NCI-H1694 (cell line): ENCODE measurements at places on chromosomes 2 and 18.
A peak's percentile ranks its signal among the peaks of the same experiment; 100 is the strongest.

- no peak for DNase-seq
These were observed 662.6 kb upstream of the ACVR2A start for GRCh38 chr2:147182260-147182659.

DNA sequence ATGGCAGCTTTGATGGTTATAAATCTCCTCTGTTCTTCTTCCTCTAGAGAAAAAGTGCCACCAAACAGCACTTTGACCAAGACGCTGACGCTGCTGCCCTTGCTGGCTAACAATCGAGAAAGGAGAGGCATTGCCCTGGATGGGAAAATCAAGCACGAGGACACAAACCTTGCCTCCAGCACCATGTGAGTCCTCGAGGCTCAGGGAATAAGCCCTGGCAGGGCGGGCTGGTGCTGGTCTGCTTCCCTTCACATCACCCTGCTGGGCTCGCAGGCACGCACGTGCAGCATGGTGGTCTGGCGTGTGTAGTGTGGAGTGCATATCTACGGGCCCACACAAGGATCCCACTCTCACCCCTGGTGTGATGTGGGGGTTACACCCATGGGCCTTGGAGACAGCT is 19.4 kb upstream of the DGKD start:
- DNase-seq: no peak

DNA sequence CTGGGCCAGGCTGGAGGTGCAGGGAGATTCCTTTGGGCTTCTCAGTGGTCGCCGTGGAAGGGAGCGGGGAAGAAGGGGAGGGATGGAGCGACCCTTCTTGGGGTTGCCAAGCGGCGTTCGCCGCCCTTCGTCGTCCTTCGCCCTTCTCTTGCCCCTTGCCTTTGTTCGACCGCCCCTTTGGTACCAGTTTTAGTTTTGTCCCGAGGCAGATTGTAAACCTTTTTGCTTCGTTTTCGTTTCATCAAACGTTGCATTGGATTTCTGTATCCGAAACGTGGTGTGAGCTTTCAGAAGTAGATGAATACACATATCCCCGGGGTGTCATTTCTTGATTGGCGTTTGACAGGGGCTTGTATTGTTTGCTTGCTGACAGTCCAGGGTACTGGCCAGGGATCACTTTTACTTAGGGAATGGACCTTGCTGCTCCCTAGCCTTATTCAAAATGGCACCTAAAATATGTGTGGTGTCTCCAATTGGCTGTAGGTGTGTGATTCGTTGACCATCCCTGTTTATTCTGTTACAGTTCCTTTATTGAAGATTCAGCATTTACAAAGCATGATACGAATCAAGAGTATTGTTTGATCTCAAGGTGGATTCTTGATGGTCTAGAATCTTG is 788 bp downstream of the USP14 start:
- no peak for DNase-seq

- no peak for DNase-seq
These were observed 59.5 kb downstream of the LHCGR start for GRCh38 chr2:48695991-48696390.

DNA sequence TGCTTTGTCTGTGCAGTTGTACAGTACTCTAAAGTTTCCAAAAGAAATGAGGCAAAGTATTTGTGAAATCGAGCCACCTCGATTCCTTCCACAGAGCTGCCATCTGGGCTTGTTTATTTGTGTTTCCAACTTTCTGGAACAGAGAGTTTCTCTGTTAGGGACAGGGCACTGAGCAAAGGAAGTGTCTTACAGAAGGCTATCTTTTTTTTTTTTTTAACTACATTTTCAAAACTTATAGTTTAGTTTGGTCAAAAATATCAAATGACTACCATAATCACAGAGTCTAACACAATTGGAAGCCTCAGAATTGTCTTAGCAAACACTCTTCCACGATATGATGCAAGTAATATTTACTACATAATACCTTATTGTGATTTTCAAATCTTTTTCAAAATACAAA is 796 bp downstream of the RFTN2 start:
- DNase-seq: no peak

DNA sequence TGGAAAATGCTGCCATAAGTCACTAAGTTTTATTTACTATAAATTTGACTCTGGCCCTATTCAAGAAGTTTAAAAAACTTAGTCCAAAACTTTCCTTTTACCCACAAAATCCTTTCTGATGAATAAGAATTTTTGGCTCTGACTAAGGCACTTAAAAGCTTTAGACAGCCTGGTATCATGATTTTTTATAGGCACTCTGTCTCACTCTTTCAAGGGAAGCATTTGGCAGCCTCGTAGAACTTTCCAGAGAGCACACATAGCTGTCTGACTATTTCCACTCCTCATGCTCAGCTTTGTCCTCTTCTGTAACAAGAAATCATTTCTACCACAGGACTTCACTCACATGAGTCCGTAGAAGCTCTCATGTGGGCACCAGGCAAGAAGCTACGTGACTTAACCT is 32.3 kb upstream of the XDH start:
- no peak for DNase-seq

DNA sequence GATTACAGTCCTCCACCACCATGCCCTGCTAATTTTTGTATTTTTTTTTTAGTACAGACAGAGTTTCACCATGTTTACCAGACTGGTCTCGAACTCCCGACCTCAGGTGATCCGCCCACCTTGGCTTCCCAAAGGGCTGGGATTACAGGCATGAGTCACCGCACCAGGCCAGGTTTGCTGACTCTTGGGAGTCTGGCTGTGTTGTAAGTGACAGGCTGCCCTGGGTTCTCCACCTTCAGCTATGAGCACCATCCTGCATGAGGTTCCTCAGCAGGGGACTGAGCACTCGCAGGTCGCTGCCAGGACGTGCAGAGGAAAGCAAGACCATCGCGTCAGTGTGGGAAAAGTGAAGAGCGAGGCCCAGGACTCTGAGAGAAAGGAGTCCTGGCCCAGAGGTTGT is 112.6 kb upstream of the NDUFV2 start:
- DNase-seq: no peak

DNA sequence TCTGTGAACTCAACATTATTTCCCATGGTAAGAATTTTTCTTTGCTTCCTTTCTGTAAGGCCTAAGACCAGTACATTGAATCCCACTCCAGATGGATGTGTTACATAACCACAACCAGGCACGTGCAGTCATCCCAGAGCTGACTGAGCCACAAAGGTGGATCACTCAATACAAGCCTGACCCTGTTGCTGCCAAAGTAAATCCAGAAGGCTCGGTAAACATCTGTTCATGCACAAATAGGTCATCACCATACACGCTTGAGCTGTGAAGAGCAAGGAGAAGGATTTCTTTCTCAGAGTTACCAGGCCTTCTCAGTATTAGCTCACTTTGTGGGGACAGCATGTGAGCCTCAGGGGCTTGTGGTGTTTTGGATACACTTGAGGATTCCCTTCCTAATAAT is 791.4 kb upstream of the FANCL start:
- peak; percentile 78 for DNase-seq

DNA sequence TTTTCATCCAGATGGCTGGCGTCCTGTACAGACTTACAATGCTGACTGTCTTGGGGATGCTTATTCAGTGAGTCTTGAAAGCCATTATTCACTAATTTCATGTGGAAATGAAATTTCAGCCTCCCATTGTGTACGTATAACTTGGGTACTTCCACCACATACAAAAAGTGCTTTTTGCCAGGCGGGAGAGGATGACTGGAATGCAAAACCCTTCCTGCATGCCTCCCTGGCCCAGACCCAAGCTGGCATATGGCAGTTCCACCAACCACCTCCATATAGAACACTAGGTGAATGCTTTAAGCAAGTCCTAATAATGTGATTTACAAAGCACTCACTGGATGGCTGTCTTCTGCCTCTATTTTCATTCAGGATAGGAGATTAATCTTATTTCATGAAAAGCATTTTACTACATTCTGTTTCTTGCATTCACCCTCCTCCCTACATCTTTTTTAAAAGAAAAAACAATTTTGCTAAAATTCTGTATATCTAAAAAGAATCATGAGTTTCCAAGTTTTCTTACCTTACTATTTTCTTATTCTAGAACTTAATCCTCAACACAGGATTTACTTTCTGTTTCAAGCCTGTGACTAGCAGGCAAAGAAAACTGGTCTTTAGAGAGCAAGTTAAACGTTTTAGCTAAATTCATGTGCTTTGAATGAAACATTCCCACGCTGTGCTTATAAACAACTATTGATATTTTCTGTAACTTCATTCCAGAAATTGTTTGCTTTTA is 327.6 kb downstream of the NCKAP5 start:
- peak; percentile 89 for DNase-seq
